ENCODE measurements at places on chromosomes 5 and 9.

DNA sequence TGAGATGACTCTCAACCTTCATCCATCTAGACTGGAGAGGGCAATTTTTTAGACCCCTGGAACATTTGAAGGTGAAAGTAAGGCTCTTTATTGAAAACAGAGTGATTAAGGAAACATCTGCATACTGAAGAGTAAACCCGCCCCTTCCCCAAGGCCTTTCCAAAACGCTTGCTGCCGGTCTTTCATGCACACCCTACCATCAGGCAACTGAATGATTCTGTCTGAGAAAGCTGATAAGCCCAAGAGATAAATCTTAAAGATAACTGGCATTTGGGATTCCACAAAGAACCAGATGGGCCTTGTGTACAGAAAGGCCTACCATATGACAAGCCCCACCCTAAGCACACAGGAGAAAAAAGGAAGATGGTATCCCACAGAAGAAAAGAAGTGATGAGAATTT is 54.4 kb upstream of the PIK3R1 start:
- no peak for DNase-seq

- no peak for DNase-seq
These were observed 362.6 kb downstream of the PTPRD start for GRCh38 chr9:10250219-10250618.

- no peak for DNase-seq
These were observed 42.2 kb upstream of the LCP2 start for GRCh38 chr5:170339780-170340167.

DNA sequence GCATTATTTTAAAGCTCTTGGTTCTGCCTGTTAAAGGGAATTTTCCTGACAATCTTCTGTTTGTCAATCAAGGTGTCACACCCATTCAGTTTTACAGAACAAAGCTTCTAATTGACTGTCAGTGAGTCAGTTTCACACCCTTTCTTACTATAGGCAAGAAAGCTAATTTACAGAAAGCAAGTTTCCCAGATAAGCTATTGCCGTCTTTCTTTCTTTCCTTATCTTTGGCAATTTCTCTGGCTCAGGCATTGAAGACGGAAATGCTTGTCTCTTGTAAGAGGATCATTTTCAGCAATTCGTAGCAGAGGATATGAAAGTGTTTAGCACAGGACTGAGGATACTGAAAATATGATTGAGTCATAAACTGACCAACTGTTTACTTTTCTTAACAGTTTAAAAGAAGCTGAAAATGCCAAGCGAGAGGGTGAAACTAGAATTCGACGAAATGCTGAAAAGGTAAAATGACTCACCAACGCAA is 27.0 kb downstream of the SPINK5 start:
- DNase-seq: no peak

DNA sequence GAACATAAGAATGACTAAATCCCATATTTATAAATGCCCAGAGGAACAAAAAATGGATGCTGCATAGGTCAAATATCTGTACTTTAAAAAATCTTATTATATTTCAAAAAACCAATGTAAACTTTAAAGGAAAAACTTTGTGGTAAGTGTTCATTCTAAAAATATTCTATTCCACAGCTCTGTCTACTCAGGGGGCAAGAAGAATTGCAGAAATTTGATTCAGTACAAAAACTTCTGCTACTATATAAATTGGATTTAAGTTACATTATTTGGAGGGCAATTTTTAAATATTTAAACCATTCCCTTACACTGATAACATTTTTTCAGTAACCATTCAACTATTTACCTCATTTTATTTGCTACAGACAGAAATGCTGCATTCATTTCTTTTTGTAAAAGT is 32.1 kb downstream of the NFIB start:
- DNase-seq: no peak

DNA sequence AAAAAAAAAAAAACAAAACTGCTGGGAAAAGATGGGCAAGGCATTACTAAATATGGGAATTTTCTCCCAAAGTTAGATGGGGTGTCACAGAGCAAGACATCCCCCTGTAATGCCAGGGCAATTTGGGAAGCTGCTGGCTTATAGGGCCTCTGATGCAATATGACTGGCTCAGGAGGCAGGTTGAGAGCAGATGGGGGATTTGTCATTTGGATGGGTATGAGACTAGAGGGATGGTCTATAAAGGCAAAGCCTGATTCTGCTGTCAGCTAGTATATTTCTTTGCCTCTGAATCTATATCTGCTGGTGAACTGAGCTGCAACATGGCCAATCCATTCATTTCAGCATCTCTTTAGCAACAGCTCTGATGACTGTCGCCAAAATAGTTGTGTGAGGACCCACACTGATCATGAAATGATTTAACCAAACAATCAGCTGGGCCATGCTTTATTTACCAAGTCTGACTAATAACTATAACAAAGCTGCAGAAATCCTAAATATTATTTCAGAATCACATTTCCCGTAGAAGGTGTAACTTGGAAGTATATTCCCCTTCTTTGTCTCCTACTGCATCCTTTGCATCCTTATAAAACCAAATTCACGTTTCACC is 455.1 kb upstream of the ZNF608 start:
- no peak for DNase-seq

DNA sequence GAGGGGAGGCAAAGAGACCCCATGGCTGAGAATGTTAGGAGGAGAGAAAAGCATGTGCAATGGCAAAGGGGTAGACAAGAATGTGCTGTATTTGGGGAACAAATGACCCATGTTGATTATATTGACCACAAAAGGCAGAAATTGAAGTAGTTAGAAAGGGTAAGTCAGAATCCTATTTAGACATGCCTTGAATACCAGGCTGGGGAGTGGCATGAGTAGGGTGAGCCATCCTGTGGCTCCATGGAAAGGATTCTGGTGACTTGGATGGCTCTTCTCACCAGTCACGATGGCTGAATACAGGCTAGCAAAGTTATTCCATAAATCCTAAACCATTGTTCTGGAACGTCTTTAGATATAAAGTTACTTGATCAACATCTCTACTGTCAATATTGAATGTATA is 73.4 kb upstream of the MEF2C start:
- DNase-seq: no peak

- no peak for DNase-seq
These were observed 54.5 kb upstream of the PSD2 start for GRCh38 chr5:139740992-139741672.

DNA sequence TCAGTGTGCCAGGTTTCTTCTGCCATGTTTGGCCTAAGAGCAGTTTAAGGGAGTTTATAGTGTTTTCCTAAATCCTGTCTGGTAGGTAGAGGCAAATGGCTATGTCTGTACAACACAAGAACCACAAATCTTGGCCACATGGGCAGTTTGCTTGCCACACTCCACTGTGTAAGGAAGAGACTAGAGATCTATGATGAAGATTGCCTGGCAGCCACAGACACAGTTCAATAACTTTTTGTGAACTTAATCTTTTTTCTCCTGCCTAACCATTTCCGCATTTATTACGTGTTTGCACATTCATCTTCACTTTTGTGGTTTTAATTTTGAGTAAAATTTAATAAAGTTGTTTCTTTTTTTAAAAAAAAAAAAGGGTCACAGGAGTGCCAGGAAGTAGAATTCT is 5.8 kb downstream of the MFAP3 start:
- DNase-seq: no peak

DNA sequence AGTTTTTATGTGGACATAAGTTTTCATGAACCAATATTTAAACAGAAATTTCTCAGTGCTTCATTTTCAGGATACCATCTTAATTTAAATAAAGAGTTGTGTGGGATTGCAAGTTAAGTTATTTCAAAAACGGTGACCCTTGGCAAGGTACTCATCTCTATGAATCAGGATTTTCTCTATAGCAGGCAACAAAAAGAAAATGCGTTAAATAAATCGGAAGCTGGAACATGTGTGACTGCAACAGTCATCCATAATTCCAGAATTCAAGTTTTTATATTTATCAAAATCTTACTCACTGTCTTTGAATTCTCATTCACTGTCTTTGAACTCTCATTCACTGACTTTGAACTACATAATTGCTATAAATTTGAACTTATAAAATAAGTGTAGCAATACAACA is 5.8 kb upstream of the RECK start:
- DNase-seq: no peak

DNA sequence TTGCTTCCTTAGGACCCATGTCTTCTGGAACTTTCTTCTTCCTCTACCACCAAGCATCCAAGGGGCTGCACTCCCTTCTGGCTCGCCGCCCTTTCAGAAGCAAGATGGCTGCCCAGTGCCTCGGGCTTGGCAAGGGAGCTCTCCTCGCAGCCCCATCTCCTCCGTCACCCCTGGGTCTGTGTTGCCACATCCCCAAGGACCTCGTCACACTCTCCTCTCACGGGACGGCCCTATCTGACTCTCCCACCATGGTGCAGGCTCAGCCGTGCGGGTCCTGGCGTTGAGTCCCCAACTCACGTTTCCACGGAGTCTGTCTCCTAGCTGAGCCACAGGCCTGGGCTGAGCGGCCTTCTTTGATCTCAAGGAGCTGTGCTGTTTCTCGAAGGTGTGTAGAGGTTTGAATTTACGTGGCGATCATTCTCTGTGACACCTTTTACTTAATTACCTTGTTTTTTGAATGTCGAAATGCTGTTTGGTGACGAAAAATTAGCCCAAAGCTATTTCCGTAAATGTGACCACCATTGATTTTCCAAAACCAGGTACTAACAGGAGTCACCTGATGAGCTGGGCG is 15.0 kb upstream of the SCGB3A1 start:
- DNase-seq: no peak

DNA sequence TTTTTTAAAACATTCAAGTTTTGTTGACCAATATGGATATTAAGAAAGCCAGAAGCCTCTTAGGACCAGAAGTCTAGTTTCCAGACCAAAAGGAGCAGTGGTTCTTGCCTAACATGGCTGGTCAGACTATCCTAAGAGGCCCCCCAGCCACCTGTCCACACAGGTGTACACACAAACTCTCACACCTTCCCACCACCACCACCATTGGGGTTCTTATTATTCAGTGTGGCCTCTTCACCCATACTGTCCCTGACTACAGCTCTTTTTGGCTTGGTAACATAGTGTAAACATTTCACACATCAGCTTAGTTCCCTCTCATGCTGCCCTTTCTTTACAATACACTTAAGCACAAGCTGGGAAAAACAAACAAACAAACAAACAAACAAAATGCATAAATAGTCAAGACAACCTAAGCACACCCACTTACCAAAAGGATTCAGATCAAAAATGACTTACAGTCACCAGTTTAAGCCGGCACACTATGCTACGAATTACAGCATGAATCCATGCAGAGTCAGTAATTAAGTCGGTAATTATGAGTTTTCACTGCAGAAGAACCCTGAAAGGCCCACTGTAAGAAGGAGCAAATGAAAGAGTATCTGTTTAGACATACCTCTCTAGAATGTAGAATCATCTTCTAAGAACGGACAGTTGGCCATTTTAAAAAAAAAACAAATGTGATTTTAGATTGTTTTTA is 9.5 kb downstream of the LHFPL2 start:
- DNase-seq: no peak

- DNase-seq: no peak
These were observed 241.9 kb upstream of the MVB12B start for GRCh38 chr9:126084696-126085095.

GRCh38 chr5:112977440-112977861 is 853 bp downstream of the DCP2 start:
- no peak for DNase-seq

GRCh38 chr5:150202501-150202900 is 12.6 kb downstream of the SLC6A7 start:
- no peak for DNase-seq

GRCh38 chr5:14569948-14570691 is 11.5 kb upstream of the OTULINL start:
- no peak for DNase-seq

DNA sequence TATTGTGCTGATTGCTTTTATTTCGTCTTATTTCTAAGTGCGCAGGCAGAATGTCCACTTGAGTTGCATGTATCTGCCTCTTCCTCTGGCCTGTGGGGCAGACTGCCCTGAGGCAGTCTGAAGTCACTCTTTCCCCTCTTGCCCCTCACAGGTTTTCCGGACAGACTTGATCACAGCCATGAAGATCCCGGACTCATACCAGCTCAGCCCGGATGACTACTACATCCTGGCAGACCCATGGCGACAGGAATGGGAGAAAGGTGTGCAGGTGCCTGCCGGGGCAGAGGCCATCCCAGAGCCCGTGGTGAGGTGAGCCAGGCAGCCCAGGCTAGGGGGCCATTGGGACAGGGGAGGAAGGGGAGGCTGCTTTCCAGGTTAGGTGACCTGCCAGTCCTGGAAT is 26.4 kb downstream of the JADE2 start:
- no peak for DNase-seq

GRCh38 chr5:100827481-100827889 is 75.6 kb downstream of the ST8SIA4 start:
- no peak for DNase-seq

DNA sequence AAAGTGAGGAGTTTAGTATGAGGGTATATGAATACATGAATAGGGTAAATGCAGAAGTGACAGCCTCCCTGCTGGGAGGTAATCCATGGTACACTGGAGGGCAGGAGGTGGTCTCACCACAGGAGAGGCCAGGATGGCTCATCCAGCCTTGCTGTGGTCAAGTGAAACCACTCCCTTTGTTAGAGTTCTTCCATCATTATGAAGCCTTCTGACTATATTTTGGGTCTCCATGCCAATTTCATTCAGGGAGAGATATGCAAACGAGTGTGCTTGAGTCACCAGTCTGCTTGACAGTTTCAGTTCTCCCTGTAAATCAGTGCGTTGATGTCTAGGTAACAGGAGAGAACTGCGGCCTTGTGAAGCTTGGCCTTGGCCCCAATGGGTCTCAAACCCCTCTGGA is 16.4 kb downstream of the PPP3R2 start:
- no peak for DNase-seq

DNA sequence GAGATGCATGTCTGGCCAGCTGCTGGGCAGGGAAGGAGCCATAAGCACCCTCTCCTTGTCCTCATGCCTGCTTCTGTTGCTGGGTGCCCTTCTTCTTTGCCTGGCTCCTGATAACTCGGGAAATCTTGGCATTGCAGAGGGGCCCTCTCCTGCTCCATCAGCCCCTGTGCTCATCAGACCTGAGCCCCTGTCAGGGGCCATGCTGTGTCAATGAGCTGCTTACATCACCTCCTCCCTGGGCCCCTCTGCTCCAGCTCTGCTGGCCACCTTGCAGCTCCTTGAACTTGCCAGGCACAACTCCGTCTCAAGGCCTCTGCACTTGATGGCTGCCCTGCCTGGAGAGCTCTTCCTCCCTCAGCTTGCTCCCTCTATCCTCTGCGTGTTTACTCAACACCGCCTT is 194.3 kb downstream of the TTLL11 start:
- DNase-seq: no peak

GRCh38 chr9:35521708-35522107 is 31.8 kb downstream of the RUSC2 start:
- DNase-seq: no peak

- no peak for DNase-seq
These were observed 571.9 kb upstream of the FTMT start for GRCh38 chr5:121279801-121280200.

DNA sequence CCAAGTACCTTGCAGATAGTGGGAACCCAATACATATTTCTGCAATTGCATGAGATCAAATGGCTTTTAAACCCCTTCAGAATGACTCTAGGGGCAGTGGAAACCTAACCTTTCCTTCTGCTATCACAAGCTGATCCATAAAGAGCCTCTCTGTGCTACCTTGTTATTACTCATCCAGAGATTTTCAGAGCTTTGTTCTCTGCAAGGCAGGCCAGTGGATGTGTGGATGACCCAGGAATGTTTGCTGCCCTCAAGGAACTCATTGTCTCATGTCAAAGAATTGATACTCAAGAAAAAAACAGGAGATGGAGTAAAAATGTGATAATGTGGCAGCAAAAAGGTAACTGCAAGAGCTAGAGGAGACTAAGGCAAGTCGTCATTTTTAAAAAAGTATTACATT is 164.1 kb downstream of the HMHB1 start:
- DNase-seq: no peak

GRCh38 chr5:96651047-96651446 is 11.1 kb upstream of the CAST start:
- no peak for DNase-seq

- no peak for DNase-seq
These were observed 19.9 kb upstream of the FAM120A start for GRCh38 chr9:93431539-93432105.
